ENCODE measurements at places on chromosomes 12 and 14.

GRCh38 chr14:64581363-64581762, 31.6 kb downstream of the PPP1R36 start:
- DNase-seq: no peak

- DNase-seq: no peak
These were observed 71.8 kb upstream of the BCAT1 start for GRCh38 chr12:25020621-25021243.

- DNase-seq: no peak
These were observed 24.9 kb downstream of the PSMC1 start for GRCh38 chr14:90281261-90281660.

GRCh38 chr12:65574867-65575266, 249.4 kb upstream of the HMGA2 start:
- DNase-seq: no peak

DNA sequence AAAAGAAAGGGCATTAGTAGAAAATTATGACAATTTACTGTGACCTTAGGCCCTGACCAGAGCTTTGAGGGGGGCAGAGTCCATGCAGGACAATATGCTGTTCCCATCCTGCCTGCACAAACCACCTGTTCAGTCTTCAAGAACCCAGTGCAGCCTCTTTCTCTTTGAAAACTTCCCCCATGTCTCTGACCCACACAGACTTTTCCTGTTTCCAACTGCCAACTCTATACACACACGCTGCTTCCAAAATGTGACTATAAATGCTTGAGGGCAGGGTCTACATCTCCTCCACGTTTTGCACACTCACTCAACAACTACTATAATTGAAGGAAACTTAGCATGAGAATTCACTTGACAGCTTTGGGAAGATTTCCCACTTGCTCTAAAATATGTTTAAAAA, 36.6 kb upstream of the SYCP3 start:
- DNase-seq: no peak

GRCh38 chr14:94052662-94053061, 26.5 kb downstream of the OTUB2 start:
- no peak for DNase-seq

DNA sequence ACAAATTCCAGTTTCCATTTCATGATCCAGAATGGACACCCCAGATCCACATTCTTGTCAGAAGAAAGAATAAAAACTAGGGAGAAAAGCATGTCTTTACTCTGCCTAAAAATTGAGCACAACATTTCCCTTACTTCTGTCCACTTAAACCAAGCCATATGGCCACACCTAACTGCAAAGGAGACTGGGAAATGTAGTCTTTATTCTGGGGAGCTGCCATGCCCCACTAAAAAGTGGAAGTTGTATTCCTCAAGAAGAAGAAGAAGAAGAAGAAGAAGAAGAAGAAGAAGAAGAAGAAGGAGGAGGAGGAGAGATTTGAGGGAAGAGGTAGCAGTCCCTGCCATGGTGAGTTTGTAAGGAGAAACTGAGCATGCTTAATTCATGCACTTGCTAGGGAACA, 84.5 kb downstream of the GPR65 start:
- no peak for DNase-seq

All from right lung (tissue), 10 donors.